ENCODE measurements at places on chromosomes 2 and 18.

GRCh38 chr2:233803292-233803911, 25.3 kb downstream of the MROH2A start:
- no peak for DNase-seq

DNA sequence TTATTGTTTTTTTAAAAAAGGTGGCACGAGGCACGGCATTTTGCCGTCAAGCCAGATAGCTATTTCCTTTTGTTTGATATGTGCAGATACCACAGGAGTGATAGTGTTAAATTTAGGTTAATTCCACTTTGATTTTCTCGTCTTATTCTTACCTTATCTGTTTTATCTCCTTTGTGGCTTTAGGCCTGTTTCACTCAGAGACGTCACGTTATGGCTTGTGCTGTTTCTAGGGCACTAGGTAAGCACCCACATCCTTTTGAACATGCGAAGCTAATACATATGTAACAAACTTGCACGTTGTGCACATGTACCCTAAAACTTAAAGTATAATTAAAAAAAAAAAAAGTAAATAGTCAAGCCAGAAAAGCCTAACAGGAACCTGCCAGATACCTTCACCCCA, 57.8 kb downstream of the C18orf63 start:
- no peak for DNase-seq

- no peak for DNase-seq
Measured at GRCh38 chr2:196040218-196040617, 28.4 kb downstream of the DNAH7 start.

- DNase-seq, result no peak
Measured at GRCh38 chr2:239355139-239355538, 45.7 kb downstream of the HDAC4 start.

All from T1000 (cell line).